Right lung (tissue), 10 donors: ENCODE measurements at places on chromosomes 7 and 10.

DNA sequence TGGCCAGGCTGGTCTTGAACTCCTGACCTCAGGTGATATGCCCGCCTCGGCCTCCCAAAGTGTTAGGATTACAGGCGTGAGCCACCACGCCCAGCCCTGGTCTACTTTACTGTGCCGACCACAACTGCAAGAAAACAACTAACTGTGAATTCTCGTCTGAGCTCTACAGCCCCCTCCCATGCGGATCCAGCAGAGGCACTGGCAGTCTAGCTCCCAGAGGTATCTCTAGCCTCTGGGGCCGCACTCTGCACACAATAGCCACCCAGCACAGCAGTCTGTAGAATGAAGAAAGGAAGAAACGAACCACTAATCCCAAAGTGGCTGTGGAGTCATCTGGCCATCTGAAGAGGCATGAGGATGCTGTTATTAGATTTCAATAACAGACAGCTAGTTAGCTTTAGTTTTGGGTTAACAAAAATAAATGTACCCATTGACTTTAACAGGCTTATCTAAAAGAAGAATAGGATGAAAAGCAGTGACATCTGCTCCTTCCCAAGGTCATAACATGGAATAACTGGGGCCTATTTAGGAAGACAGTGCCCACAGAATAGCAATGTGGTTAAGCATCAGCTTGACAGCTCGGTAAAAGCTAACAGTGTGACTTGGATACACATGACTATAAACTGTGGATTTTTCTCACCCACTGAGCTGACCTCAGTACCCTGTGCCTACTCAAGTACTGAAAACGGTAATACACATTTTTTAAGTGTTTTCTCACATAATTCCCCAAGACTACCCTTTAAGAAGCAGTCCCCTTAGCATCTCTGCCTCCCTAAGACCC lies 131.9 kb downstream of the TNS3 start:
- no peak for DNase-seq

DNA sequence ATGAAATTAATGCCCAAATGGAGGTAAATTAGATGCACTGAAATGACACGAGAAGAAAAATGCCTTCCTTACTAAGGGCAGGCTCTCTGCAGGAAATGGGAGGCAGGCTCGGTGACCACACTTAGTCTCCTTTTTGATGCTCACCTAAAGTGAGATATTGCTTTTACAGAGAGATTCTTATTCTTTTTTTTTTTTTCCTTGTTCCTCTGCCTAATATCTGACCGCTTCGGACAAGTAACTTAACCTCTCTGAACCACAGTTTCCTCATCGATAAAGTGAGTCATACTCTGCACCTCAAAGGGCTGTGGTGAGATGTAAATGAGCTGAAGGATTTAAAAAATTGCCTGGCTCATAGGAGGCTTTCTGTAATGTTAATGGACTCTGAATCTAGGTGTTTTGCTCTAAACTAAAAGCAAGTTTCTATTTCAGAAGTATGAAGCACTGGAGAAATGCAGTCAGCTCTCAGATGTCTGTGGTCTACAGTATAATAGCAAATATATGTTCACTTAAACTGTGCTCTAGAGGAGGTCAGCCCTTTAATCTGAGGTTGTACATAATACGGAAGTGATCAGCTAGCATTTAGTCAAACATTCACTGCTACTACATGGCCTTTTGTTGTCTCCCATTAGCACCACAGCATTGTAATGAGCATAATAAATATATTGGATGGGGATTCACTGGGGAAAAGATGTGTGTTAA lies 23.2 kb downstream of the NKX2-3 start:
- no peak for DNase-seq

DNA sequence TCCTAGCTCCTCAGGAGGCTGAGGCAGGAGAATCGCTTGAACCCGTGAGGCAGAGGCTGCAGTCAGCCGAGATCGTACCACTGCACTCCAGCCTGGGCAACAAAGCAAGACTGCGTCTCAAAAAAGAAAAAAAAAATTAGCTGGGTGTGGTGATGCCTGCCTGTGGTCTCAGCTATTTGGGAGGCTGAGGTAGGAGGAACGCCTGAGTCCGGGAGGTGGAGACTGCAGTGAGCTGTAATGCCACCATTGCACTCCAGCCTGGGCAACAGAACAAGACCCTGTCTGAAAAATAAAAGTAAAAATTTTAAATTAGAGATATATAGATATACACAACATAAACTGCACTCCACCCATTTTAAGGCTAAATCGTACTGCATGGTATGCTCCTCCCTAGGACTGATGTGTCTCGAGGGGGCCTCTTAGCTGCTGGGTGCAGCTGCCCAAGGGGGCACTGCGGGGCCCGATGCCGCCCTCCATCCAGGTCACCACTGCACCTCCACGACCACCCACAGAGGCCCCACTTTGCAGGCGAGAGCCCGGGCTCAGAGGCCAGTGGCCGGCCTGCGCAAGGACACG lies 40.9 kb upstream of the FOXK1 start:
- no peak for DNase-seq

DNA sequence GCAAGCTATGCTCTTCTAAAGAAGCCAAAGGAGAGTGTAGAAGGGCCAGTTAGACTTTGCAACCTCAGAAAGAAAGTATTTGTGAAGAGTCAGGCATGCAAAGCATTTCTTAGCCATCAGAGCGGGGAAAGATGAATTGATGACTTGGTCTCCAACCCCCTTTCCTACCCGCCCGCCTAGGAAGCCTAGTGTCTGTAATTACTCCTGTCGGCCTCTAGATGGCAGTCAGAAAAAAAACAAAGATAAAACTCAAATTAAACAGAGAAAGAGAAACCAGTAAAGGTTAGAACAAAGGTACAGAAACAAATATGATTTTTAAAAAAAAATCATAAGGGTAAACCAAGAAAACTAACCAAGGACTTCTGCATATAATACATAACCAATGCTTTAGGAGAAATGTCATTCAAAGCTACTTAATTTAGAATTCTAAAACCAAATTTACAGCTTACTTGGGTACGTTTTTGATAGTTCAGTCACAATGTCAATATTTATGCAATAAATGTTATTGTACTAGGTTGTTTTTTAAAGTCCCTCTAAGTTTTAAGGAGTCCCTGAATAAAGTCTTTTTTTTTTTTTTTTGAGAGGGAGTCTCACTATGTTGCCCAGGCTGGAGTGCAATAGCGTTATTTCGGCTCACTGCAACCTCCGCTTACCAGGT lies 97.6 kb downstream of the LYZL1 start:
- DNase-seq = no peak
